Activated CD4-positive, alpha-beta memory T cell treated with anti-CD3 and anti-CD28 coated beads for 36 hours (primary cell): ENCODE measurements at places on chromosomes 1 and 21. TPM values are rescaled to one million over a fixed set of nuclear protein-coding genes. Genes with fewer than 3 reads are reported as not detected.

- H3K4me3 ChIP-seq, result no peak overlapping the region
- no peaks in the 10 kb centered on the region for H3K4me1 ChIP-seq
- peaks cover 17% of the 10 kb centered on the region for H3K27me3 ChIP-seq
- H3K36me3 ChIP-seq, result no peaks in the 10 kb centered on the region
- DNase-seq, result no peak
Measured at GRCh38 chr1:41394959-41395956, 34.0 kb downstream of the FOXO6 start.

DNA sequence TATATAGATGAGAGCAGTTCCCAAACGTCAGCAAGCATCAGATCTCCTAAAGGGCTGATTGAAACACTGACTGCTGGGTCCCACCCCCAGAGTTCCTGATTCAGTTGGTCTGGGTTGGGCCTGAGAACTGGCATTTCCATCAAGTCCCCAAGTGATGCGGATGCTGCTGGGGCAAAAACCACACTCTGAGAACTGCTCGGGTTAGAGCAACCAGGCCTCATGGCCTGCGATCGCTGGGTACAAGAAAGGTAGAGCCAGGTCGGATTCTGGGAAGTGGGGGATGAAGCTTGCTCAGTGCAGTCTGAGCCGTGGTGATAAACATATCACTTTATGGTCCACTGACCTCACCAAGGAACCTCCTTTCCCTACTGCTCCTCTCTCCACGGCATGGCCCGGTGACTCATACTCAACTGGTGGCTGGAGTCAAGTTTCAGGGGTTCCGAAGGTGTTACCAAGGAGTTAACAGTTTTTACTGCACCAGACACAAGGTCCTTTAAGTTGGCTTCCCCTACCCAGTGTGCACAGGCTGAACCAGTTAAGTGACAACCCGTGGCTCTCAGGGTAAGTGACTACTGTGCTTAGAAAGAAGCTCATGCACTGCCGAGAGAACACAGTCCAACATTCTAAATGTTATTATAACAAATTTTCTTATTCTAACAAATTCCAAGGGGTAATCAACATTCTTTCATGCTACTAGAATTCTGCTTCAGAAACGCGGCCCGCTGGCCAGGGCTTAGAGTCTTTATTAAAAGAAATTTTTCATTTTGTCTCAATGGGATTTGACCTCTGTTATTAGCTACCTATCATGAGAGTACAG is 153.5 kb downstream of the TGFBR3 start:
- peak overlapping the region; percentile 29 for H3K27ac ChIP-seq
- H3K27me3 ChIP-seq, result no peaks in the 10 kb centered on the region
- peaks cover 50% of the 10 kb centered on the region for H3K4me1 ChIP-seq
- H3K4me3 ChIP-seq, result peak overlapping the region; percentile 24
- peak; percentile 65 for DNase-seq

GRCh38 chr1:170555370-170555769 is 23.4 kb downstream of the GORAB start:
- H3K4me1 ChIP-seq, result peaks cover 3% of the 10 kb centered on the region
- H3K27ac ChIP-seq, result no peak overlapping the region
- no peaks in the 10 kb centered on the region for H3K27me3 ChIP-seq
- no peak for DNase-seq

DNA sequence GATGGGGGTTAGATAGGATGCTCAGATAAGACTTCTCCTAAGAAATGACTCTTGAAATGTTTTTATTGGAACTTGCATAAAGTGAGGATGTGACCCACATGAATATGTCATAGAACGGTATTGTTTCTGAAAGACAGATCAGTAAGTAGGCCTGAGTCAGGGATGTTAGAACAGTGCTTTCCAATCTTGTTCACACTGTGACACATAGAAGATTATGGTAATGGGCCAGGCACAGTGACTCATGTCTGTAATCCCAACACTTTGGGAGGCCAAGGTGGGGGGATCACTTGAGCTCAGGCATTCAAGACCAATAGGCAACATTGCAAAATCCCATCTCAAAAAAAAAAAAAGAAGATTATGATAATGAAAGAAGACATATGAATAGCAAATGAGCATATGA is 32.9 kb downstream of the FMO4 start:
- H3K4me3 ChIP-seq, result no peak overlapping the region
- no peak overlapping the region for H3K27ac ChIP-seq
- H3K27me3 ChIP-seq, result no peaks in the 10 kb centered on the region
- H3K4me1 ChIP-seq, result no peaks in the 10 kb centered on the region

DNA sequence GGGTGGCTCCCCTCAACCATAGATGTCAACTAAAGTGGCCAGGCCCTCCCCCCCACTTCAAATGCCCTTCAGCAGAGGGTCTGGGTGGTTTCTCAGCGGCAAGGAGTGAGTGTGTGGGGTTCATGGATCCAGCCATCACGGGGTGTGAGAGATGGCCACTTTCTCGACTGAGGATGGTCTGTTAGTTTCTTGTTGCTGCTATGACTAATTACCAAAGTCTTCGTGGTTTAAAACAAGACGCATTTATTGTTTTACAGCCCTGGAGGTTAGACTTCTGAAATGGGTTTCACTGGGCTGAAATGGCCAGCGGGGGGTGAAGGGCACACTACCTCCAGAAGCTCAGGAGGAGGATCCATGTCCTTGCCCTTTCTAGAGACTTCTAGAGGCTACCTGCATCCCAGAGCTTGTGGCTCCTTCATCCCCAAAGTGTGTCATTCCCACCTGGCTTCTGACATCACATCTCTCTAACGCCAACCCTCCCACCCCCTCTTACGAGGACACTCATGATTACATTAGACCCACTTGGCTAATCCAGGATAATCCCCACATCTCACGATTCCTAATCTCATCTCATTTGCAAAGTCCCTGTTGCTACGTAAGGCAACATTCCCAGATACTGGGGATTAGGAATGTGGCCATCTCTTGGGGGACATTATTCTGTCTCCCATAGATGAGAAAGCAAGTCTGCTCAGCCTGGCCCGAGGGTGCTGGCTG is 53.0 kb downstream of the EPHB2 start:
- H3K27ac ChIP-seq, result no peak overlapping the region
- H3K36me3 ChIP-seq, result no peaks in the 10 kb centered on the region
- no peak overlapping the region for H3K4me3 ChIP-seq
- H3K4me1 ChIP-seq, result no peaks in the 10 kb centered on the region
- H3K27me3 ChIP-seq, result peaks cover 2% of the 10 kb centered on the region
- no peak for DNase-seq

DNA sequence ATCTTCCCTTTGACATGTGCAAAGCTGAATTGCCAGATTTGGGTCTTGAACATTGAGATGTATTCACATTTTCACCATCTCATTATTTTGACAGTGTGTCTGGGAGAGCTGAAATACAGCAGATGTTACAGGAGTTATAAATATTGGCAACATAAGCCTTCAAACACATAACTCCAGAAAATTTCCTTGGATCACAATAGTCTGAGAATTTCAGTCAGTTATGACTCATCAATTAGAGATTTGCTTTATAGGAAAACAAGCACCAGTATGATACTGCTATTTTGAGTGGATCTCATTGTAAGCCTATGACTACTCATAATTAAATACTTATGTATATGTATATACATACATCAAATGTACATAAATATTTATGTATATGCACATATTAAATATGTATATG is 1171.8 kb downstream of the AMY1C start:
- DNase-seq, result no peak
- H3K36me3 ChIP-seq, result no peaks in the 10 kb centered on the region
- no peak overlapping the region for H3K4me3 ChIP-seq

DNA sequence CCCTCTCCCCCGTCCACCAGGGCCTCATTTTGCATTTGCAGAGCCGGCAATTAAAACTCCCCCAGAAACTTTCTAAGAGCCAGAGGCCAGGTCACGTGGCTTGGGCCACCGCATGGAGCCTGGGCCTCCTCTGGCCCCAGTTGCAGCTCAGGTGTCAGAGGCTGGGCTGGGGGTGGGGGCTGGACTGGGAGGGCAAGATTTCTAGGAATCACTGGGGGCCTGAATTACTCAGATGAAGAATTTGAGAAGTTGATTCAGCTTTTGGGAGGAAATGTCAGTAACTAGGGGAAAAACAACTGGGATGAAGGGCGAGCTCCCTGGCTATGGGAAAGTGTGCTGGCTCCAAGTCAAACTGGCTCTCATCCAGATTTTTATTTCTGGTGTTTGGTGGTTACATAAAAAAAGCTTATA is 151.0 kb downstream of the CDC7 start:
- H3K4me3 ChIP-seq, result no peak overlapping the region
- H3K27ac ChIP-seq, result no peak overlapping the region
- no peaks in the 10 kb centered on the region for H3K36me3 ChIP-seq
- H3K27me3 ChIP-seq, result no peaks in the 10 kb centered on the region
- peaks cover 18% of the 10 kb centered on the region for H3K4me1 ChIP-seq

- H3K36me3 ChIP-seq, result no peaks in the 10 kb centered on the region
- H3K27me3 ChIP-seq, result no peaks in the 10 kb centered on the region
- peak; percentile 20 for DNase-seq
- H3K4me3 ChIP-seq, result no peak overlapping the region
- no peak overlapping the region for H3K27ac ChIP-seq
- H3K4me1 ChIP-seq, result peaks cover 15% of the 10 kb centered on the region
Measured at GRCh38 chr1:232538224-232538942, 91.5 kb downstream of the SIPA1L2 start.

Gene RPE65
- not detected for total RNA-seq
